ENCODE measurements at places on chromosomes 3 and 15. TPM values are rescaled to one million over a fixed set of nuclear protein-coding genes. Genes with fewer than 3 reads are reported as not detected.

The CSTA gene
- 0.94 TPM for total RNA-seq

- DNase-seq = no peak
Observed at GRCh38 chr3:41940393-41940792, 21.5 kb downstream of the ULK4 start.

DNA sequence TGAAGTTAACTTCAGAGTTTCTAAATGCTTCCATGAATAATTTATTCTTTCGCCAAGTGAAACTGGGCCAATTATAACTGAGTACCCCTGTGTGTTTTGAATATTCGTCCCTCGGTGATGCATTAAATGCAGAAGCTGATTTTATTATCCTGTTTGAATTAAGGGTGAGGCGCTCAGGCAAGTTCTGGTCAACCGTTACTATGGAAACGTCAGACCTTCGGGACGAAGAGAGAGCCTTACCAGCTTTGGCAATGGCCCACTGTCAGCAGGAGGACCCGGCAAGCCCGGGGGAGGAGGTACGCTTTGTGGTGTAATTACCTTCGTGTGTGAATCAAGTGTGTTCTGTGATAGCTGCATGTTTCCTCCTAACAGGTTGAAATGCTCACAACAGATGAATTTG lies 239.8 kb downstream of the ITPR1 start:
- no peak for DNase-seq

- no peak for DNase-seq
Observed at GRCh38 chr15:40691737-40692136, 3.2 kb upstream of the RAD51 start.

DNA sequence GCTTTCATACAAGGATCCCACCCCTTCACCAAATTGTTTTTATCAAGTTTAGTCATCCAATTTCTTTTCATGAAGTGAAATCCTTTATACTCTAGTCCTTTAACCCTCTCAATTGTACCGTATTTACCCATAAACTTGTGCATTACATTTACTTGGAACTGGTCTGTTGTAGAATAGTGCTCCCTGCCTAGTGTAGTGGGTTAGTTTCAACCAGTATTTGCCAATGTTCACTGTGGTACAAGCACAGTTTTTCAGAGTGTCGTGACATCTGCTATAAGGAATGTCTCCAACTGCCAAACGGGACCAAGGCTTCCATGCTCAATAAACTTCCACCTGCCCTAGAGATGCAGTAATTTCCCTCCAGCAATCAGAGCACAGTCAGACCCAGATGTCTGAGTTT lies 211.9 kb downstream of the KCNAB1 start:
- DNase-seq = no peak

DNA sequence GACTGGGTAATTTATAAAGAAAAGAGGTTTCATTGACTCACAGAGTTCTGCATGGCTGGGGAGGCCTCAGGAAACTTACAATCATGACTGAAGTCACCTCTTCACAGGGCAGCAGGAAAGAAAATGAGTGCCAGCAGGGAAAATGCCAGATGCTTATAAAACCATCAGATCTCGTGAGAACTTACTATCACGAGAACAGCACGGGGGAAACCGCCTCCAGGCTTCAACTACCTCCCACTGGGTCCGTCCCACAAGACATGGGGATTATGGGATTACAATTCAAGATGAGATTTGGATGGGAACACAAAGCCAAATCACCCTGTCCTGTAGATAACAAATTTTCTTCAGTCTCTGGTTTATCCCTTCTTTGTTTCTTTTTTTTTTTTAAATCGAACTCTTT lies 31.0 kb upstream of the AVEN start:
- DNase-seq = no peak

DNA sequence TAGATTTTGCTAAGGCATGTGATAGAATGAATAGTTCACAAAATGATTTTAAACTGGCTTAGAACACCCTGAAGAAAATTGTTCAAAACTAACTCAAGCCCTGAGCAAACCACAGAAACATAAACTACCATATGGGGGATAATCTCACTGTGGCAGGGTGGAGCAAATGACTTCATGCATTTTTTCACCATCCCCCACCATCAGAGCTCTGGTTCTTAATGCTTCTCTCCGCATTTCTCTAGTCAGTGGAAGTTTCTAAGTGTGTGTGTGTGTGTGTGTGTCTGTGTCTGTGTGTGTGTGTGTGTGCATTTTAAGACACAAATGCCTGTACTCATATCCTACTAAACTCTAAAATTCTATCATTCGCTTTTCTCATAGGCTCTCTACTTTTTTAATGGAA lies 107.1 kb upstream of the PHLDB2 start:
- DNase-seq = no peak

- DNase-seq = no peak
Observed at GRCh38 chr3:46512191-46512749, 14.5 kb downstream of the RTP3 start.

The ST8SIA2 gene
- not detected for total RNA-seq

The GPD1L gene
- 76.9 TPM for total RNA-seq

The ABI3BP gene
- total RNA-seq = 101 TPM

DNA sequence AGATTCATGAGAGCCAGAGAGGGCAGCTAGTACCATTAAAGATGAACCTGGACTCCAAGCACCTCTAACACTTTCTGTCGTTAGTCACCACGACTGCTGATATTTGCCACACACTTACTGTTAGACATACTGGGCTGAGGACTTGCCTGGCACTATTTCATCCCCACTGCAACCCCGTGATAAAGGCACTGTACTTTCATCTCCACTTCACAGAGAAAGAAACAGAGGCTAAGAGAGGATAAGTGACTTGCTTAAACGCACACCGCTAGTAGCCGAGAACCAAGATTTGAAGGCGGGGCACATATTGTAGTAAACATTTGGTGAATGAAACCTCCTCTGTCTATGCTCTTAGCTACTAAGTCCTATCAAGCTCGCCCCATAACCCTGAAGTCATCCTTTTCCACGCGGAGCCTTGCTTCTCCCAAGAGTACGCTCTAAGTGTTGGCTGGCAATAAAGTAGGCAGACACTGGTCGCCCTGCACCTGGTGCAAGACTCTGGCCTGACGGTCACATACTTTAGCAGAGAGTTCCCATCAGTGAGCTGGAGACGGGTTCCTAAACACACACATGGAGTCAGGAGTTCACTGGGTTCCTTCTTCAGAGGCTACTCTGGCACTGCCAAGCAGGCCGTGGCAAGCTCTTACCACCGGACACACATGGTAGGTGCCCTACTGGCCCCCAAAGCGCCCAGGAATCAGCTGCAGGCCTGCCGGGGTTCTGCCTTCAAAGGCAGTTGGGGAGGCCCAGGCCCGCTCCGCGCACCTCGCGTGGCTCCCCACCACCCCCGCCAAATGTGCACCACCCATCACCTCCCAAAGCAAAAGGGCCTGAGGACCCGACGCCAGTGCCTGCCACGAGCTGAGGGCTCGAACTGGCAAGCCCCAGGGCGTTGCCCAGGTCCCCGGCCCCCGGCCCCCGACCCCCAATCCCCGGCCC lies 951 bp downstream of the POMGNT2 start:
- peak; percentile 38 for DNase-seq

DNA sequence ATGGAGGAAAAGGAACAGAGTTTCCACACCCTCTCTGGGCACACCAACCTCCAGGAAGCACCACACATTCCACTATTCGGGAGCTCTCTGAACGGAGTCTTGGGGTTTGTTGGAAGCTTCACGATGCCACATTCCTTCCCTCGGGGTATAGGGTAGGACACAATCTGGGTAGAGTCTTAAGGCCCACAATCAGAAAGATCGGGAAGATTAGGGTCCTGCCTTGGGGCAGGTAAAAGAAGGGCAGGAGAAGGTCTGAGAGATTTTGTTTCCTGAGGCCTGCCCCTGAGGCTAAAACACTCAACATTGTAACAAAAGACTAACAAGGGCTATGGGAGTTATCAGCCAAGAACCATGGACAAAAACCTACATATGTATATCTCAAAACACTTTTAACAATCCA lies 89.2 kb upstream of the RAP2B start:
- DNase-seq = no peak

DNA sequence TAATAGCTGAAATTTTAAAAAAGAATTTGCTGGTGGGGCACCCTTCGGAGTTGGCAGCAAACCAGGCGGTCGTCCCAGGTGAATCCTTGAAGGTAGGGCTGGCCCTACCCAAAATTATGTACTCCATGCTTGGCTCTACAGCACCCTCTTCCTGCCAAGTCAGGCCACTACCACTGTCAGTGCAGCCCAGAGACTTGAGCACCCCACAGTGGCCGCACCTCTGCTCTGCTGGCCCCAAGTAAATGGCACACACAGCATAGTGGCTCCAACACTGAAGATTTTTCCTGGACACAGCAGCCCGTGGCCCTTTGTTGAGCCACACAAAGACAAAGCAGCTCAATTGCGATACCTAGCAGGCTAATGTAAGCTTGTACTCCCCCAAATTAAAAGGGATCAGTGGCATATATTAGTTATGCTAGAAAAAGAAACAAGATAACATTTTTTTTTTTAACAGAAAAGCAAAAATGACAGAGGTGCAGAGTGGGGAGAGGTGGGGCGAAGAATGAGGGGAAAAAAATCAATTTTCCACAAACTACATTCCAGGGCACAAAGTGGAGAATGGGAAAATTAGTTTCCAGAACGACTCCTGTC lies 250.5 kb downstream of the UACA start:
- DNase-seq = no peak

DNA sequence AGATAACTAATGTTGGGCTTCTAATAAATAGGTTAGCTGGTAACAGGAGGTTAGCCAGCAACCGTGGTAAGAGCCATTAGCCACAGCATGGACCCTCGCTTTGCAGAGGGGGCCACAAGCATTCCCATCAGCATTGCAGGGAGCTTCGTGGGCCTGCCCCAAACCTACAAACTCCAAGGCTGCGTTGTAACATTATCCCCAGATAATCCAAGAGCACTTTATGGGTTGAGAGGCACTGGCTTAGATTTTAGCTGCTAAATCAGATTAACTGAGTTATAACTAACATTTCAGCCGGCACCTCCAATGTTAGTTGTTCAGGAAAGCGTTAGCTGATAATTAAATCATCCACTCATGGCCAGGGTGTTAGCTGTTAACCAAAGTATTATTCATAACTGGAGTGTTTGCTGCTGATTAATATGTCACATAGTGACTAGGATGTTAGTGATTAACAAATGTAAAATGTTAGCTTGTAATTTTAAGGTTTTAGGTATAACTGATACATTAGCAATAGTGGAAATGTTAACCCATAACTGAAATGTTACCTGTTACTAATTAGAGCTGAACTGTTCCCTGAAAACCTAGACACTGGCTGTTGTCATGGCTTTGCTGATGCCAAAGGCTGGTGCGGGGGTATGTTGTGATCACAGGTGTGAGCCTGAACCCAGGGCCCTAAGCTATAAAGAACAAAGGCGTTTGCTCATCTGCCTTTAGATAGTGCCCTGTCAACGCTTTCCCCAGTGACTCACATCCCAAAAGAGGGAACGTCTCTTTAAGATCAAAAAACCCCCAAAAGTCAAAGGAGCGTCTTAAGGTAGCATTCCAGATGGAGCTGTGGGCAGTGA lies 56.2 kb downstream of the SLC6A6 start:
- DNase-seq = no peak

- no peak for DNase-seq
Observed at GRCh38 chr3:179018808-179019207, 52.8 kb downstream of the ZMAT3 start.

DNA sequence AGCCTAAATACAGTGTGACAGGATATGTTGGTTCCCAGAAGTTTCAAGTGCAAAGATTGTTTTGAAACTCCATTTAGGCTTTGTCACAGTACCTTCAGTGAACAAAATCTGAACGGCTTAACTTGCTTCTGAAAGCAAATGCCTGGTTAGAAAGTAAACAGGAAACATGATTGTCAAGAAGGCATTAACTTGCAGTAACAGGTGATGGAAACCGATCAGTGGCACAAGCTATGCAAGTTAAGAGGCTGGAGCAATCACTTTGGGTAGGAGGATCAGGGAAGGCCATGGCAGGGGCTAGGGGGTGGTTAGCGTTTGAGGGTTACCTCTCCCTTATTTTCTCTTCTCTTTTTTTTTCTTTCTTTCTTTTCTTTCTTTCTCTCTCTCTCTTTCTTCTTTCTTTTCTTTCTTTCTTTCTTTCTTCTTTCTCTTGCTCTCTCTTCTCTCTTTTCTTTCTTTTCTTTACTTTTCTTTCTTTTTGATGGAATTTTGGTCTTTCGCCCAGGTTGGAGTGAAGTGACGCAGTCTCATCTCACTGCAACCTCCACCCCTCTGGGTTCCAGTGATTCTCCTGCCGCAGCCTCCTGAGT lies 2.4 kb downstream of the HYKK start:
- no peak for DNase-seq

GRCh38 chr15:49372366-49372765 lies 50.7 kb upstream of the FGF7 start:
- DNase-seq = no peak

DNA sequence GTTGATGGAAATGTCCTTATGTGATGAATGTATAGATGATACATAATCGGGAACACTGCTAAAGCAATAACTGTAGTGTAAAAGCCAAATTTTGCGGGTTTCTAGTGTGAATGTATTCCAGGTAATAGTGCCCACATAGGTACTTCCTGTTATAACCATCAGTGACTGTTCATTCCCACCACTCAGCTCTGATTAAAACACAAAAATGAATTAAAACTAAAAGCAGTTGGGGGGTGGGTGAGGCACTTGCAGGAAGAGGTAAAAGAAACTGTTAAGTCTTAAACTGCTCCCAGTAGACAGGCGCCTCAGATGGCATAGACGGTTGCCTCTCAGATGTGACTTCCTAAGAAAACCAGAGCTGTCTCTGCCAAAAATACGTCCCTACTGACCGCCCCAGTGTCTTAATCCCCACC lies 893 bp upstream of the MTHFS start:
- no peak for DNase-seq

- DNase-seq = no peak
Observed at GRCh38 chr3:64196236-64196929, 28.9 kb downstream of the PRICKLE2 start.

- DNase-seq = peak; percentile 8
Observed at GRCh38 chr15:61032600-61033286, 196.4 kb downstream of the RORA start.

The IQCF5 gene
- not detected for total RNA-seq

The SCG5 gene
- 6.1 TPM for total RNA-seq

GRCh38 chr15:42329161-42329560 lies 30.1 kb upstream of the CAPN3 start:
- DNase-seq = no peak

The ATP13A5 gene
- 3.5 TPM for total RNA-seq

The MOBP gene
- not detected for total RNA-seq

The CTXN2 gene
- not detected for total RNA-seq

GRCh38 chr3:129840707-129841360 lies 52.7 kb downstream of the TMCC1 start:
- no peak for DNase-seq

DNA sequence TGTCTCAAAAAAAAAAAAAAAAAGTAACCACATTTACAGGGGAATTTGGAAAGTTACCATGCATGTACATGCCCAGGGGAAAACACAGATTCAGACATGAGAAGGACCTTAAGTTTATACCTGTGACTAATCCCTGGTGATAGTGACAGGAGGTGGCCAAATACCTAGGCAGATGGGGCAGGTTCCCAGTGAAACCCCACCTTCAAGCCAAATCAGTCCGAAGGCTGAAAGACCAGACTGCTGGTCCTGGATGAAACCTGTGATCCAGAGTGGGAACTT lies 15.8 kb downstream of the SPCS1 start:
- DNase-seq = no peak

The RTP4 gene
- total RNA-seq = 0.45 TPM

The ZKSCAN7 gene
- total RNA-seq = 12.0 TPM

Data from thyroid gland (tissue), 4 donors.